ENCODE measurements at places on chromosomes 5 and 9. TPM values are rescaled to one million over a fixed set of nuclear protein-coding genes. Genes with fewer than 3 reads are reported as not detected.

DNA sequence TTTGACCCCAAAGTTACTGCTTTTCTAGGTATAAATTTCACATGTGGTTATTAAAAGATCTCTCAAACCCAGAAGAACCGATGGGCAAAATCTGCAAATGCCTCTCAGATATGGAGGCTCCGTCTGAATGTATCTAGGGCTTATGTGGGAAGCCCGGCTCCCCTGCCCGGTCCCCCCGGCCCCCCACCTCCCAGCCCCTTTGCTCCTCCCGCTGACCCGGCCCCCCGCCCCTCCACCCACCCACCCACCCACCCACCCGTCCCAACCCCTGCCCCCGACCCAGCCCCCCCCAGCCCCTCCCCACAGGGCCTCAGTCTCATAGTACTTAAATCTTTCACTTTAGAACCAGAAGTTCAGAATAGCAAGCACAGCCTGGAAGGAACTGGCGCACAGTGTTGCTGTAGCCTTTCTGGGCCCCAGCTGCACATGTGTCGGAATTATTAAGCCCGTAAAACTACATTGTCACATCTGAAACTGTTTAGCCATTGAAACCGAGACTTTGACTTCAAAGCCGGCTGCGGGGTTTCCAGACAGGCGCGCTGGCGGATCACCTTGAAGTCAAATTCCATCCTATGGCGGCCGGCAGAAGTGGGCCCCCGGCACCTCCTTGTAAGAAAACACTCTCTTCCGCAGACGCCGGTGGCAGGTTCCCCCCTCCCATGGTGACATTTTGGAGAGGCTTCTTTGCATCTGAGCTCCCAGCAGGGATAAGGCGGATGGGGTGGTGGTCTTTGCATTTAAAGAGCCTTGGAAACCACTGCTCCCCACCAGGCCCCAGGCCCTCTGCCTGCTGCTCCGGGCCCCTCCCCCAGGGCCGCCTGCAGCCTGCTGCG, 12.8 kb downstream of the NKD2 start:
- no peak for DNase-seq

- DNase-seq: no peak
Observed at GRCh38 chr5:147559749-147560148, 49.9 kb upstream of the DPYSL3 start.

GRCh38 chr9:72648324-72649126, 127.1 kb downstream of the TMC1 start:
- DNase-seq: no peak

GRCh38 chr5:90878549-90879196, 320.1 kb downstream of the ADGRV1 start:
- no peak for DNase-seq

Gene FRMPD1
- total RNA-seq: not detected

DNA sequence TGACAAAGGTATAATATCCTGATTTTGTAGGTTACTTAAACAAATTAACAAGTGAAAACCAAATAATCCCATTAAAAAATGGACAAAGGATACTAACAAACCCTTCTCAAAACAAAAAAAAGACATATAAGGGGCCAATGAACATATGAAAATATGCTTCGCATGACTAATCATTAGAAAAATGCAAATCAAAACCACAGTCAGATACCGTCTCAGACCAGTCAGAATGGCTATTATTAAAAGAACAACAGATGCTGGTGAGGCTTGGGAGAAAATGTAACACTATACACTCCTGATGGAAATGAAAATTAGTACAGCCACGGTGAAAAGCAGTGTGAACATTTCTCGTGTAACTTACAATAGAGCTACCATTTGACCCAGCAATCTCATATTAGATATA, 1542.2 kb upstream of the CDH9 start:
- DNase-seq: no peak

Gene PLPP7
- total RNA-seq: not detected

Gene AQP7
- total RNA-seq: 0.32 TPM

DNA sequence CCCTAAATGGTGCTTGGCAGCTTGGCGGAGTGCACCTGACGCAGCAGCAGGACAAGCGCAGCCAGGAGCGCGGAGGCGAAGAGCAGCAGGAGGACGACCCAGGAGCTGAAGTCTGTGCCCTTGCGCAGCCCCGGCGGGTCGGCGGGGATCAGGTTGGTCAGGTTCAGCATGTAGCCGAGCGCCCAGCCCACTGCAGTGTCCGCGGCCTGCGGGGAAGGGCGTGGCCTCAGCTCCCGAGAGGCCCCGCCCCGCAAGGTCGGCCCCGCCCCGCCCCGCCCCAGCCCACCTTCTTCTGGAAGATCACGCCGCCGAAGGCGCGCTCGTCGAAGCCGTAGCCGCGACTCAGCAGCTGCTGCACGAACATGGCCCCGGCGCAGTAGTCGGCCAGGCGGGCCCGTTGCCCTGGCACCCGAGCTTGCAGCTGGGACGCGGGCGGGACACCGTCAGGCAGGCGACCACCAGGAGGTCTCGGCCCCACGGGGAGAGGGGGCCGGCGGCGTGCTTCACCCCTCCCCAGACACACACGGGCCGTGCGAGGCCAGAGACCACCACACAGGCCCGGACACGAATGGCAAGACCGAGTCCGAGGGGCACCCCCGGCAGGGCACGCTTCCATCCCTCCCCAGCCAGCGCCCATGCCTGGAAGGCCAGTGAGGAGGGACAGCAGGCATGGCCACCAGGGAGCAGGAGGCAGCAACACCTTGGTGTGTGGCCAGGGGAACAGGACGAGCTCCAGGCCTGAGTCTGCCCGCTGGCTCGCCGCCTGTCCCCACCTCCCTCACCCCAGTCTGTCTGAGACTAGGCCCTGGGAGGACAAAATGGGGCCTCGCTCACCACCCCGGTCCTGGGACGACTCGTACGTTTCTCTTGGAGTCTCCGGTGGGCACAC, 2.9 kb upstream of the NPDC1 start:
- DNase-seq: no peak

GRCh38 chr5:90767710-90768109, 209.1 kb downstream of the ADGRV1 start:
- no peak for DNase-seq

- DNase-seq: no peak
Observed at GRCh38 chr5:172418862-172419814, 35.2 kb downstream of the SH3PXD2B start.

GRCh38 chr5:170297589-170298462, at the start of gene LCP2:
Gene LCP2 (minus strand): TSS chr5:170297777. CDS start chr5:170297611, 166 bp downstream.
- DNase-seq: peak; percentile 66

DNA sequence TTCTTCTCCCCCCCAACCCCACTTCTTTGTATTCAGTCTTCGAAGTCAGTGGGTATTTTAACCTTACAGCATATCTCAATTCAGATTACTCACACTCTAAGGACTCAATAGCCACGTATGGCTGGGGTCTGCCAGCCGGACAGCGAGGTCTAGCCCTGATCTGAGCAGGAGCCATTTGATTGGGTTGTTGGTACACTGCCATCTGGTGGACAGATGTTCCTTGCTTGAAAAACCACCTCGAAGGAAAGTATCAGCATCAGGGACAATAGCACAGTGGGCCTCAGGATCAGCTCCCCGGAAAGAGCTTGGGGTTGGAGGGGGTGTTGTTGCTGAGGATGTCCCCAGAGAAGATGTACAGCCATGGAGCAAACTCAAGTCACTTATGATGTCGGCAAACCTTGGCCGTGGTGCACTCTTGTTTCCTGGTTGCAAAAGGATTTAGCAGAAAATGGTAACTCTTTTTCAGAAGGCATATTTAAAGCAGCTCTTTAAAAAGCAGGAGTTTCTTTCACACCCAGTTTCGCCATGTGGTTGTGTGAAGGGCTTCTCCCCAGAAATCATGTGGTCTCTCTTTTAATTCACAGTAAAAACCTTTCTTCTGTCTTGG, 31.7 kb upstream of the KCNMB1 start:
- peak; percentile 50 for DNase-seq

GRCh38 chr5:174550026-174550425, 174.4 kb upstream of the MSX2 start:
- DNase-seq: no peak

DNA sequence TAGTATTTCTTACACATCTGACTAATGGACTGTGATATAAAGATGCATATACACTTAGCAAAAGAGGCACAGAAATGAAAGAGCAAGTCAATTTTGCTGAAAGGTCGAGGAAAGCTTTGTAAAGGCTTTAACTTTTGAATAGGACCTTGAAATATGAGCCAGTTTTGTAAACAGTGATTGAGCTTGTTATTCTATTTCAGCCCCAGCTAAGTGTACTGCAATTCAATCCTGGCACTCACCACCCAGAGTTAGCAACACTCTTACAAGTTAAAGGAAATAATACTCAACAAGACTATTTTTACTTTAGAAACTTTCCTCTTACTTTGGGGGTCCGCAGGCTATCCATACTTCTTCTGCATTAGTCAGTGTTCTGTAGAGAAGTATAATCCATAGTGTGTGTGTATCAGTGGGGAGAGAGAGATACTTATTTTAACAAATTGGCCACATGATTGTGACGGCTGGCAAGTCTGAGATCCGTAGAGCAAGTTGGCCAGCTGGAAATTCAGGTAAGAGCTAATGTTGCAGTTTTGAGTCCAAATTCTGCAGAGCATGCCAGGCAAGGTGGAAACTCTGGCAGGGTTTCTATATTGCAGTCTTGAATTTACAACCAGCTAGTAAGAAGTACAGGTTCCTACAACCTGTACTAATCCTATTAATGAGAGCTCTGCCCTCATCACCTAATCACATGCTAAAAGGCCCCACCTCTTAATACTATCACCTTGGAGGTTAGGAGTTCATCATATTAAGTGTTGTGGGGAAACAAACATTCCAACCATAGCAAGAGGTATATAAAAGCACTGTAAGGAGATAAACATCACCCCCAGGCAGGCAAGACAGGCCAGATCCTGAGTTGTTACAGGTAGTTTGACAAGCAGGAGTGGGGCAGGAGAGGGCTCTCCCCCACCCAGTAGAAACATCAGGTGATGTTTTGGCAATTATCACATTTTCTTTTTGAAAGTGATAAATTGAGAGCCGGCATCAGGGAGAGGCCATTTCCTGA, 33.6 kb downstream of the IL7R start:
- DNase-seq: no peak

DNA sequence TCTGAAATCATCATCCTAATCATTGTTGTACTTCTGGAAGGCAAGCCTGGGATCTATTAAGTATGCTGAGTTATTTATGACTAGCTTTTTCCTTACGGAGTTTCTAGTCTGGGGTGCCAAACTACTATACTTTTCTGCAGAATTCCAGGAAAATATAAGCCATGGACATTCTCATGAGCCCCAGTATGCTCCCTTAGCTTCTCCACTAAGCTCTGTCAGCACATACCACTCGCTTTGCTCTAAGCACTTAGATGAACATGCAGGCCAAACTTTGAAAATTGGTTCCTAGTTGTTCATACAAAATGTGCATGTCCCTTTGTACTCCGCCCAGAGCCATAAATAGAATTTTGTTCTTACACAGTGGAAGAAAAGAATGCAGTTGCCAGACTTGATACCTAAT, 284.6 kb downstream of the ARRDC3 start:
- no peak for DNase-seq

GRCh38 chr5:170388818-170389549, at the start of gene KCNMB1:
Gene KCNMB1 (minus strand): TSS chr5:170389367. CDS start chr5:170385447, 3,920 bp downstream.
- no peak for DNase-seq

DNA sequence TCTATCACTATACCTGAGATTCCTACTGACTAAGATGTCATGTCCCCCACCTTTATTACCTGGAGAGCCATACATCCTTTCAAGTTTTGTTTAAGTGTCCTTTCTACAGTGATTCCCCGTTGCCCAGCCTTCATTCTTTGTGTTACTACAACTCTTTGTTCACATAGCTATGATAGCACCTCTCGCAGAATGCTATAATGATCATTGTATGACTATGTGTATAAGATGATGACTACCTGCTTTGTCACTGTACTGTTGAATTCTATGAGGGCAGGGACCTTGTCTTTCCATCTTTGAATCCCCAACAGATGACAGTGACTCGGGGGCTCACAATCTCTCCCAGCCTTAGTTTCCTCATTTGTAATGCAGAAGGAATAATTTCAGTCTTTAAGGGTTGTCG, 361.2 kb downstream of the NPR3 start:
- DNase-seq: no peak

DNA sequence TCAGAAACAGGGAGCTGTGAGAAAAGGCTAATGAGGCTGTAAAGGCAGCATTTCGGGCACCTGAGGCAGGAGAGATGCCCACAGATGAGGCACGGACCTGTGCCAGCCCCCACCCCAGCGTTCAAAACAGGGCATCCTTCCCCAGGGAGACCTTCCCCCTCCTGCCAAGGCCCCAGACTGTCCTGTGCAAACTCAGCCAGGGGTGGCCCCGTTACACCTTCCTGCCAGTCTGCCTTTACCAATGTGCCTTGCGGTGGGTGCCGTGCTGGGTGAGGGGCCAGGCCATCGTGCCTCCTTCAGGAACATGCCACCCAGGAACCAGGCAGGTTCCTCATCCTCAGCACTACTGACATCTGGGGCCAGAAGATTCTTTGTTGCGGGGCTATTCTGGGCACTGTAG, 53.9 kb downstream of the AK8 start:
- no peak for DNase-seq

- no peak for DNase-seq
Observed at GRCh38 chr9:96152550-96152949, 149.4 kb downstream of the HSD17B3 start.

DNA sequence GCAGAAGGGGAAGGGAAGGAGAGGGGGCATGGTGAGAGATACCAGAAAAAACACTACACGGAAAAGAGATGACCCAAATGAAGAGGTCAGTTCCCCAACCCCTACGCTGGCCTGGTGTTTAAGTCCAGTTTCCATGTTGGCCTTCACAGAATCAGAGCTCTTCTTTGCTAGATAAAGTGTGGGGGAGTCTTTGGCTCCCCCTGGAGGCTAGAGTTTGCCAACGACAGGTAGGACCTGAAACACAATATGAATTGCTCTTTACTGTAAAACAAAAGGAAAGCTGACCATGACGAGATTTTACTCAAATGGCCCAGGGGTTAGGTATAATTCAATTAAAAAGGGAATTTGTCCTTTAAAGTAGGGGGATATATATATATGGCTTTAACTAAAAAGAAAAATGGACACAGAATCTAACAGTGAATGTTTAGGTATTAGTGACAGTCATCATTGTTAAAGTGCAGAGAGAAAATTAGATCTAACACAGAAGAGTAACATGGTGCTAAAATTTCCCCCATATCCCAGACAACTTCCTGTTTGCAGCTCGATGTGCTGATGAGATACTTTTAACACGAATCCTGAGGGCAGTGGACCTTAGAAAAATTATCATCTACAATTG, 92.0 kb downstream of the SV2C start:
- DNase-seq: peak; percentile 26
